ENCODE measurements at places on chromosomes 5 and 9. TPM values are rescaled to one million over a fixed set of nuclear protein-coding genes. Genes with fewer than 3 reads are reported as not detected.

GRCh38 chr5:74149395-74149794 is 491.1 kb downstream of the ENC1 start:
- H3K27ac ChIP-seq: no peak overlapping the region
- no peaks in the 10 kb centered on the region for H3K36me3 ChIP-seq
- H3K4me3 ChIP-seq: no peak overlapping the region

DNA sequence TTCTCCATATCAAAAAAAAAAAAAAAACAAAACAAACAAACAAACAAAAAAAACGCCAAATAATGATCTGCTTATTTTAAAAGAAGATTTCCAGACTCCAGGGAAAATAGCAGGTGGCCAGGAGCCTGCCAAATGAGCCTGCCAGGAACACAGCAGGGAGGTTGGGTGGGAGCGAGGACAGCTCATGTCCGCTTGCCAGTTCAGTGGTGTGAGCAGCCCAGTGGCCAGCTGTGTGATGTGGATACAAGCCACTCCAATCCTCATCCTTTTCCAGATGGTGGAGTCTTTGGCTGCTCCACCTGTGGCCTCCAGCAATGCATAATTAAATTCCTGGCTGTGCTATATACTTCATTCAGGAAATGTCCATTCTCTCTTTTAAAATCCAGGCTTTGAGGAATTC is 1025.1 kb upstream of the C9orf72 start:
- no peaks in the 10 kb centered on the region for H3K36me3 ChIP-seq
- H3K27ac ChIP-seq: no peak overlapping the region
- no peak overlapping the region for H3K4me3 ChIP-seq

DNA sequence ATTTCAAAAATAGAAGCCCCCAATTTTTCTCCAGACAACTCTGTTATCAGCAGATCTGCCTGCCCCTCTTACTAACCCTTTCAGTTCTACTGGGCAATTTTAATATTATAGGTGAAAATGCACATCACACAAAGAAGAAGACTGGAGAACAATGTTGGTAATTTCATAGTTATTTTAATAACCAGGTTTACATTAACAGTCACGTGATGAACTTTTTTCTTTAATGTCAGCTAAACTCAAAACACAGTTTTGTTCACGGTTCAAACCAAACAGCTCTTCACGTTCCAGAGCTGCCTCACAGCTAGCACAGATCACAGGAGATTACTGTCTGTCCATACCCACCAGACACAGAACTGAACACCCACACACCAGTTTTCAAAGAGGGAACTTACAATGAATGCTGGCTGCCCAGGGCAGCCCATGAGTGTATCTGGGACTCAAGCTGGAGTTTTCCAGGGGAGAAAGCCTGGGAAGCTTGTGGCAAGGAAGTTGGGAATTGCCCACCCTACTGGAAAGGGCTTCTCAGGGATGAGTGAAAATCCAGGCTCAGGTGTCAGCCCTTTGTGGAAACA is 119.1 kb downstream of the DPYSL3 start:
- H3K4me3 ChIP-seq: no peak overlapping the region
- H3K27me3 ChIP-seq: no peaks in the 10 kb centered on the region
- no peak for DNase-seq
- H3K27ac ChIP-seq: no peak overlapping the region
- no peaks in the 10 kb centered on the region for H3K4me1 ChIP-seq

GRCh38 chr5:81044868-81045267 is 84.7 kb downstream of the RASGRF2 start:
- H3K27me3 ChIP-seq: no peaks in the 10 kb centered on the region
- H3K27ac ChIP-seq: no peak overlapping the region
- no peak overlapping the region for H3K4me3 ChIP-seq
- no peaks in the 10 kb centered on the region for H3K4me1 ChIP-seq
- peaks cover 3% of the 10 kb centered on the region for H3K36me3 ChIP-seq

The IZUMO3 gene
- total RNA-seq: not detected

The RANBP3L gene
- not detected for total RNA-seq

DNA sequence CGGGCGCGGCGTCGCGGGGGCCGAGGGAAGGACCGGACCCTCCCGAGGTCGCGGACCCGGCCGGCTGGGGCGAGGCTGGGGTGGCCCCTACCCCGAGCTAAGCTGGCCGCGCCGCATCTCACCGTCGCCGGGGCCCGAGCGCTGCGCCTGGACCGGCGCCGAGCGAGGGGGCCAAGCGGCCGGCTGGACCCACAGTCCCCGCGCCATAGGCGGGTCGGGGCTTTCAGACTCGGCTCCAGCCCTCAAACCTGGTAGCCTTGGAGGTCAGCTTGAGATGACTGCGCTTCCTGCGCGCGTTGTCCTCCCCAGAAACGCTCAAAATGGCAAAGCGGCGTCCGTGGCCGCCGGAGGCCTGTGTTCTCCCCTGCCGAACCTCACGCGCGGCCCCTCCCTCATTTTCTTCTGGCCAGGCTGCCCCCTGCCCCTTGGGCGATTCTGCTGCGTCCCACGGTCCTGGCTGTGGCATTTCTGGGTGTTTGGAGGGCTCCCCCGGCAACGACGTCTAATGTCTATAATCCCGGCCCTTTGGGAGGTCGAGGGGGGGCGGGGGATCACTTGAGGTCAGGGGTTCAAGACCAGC is 8.7 kb upstream of the GRIN1 start:
- no peak for DNase-seq
- H3K27me3 ChIP-seq: peaks cover 5% of the 10 kb centered on the region
- H3K4me1 ChIP-seq: peaks cover 30% of the 10 kb centered on the region
- peak overlapping the region; percentile 86 for H3K27ac ChIP-seq

DNA sequence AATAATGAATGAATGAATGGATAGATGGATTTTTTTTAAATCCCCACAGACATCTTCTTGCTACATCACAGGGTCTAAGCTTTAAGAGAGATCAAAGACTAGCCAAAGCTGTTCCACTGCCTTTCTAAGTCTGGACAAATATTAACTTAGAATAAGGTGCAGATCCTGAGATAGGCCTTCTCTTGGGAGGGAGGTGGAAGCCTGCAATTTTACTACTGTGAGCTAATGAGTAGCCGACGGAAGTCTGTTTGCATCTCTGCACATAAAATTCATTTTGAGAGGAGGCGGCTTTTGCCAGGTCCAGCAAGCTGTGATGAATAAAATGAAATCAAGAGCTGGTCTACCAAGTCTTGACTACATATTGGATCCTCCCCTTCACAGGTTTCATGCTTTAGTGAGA is 484.9 kb downstream of the TMEM38B start:
- H3K4me3 ChIP-seq: no peak overlapping the region
- DNase-seq: no peak
- H3K4me1 ChIP-seq: no peaks in the 10 kb centered on the region
- H3K27me3 ChIP-seq: no peaks in the 10 kb centered on the region
- no peak overlapping the region for H3K27ac ChIP-seq

The PDE6A gene
- total RNA-seq: not detected

GRCh38 chr9:16154521-16155078 is 601.8 kb downstream of the CCDC171 start:
- DNase-seq: peak; percentile 25
- H3K27me3 ChIP-seq: peaks cover 6% of the 10 kb centered on the region
- H3K4me3 ChIP-seq: peak overlapping the region; percentile 16
- no peak overlapping the region for H3K27ac ChIP-seq
- peaks cover 6% of the 10 kb centered on the region for H3K4me1 ChIP-seq

GRCh38 chr5:146027751-146028150 is 77.6 kb downstream of the PLAC8L1 start:
- no peak for DNase-seq
- H3K27ac ChIP-seq: no peak overlapping the region
- no peaks in the 10 kb centered on the region for H3K36me3 ChIP-seq
- no peaks in the 10 kb centered on the region for H3K4me1 ChIP-seq
- H3K27me3 ChIP-seq: peaks cover 9% of the 10 kb centered on the region

GRCh38 chr9:35103660-35104191 is 795 bp upstream of the STOML2 start:
- H3K27ac ChIP-seq: peak overlapping the region; percentile 93
- H3K27me3 ChIP-seq: no peaks in the 10 kb centered on the region
- DNase-seq: no peak
- H3K4me1 ChIP-seq: peaks cover 42% of the 10 kb centered on the region
- H3K4me3 ChIP-seq: peak overlapping the region; percentile 98

The TMOD1 gene
- total RNA-seq: 0.35 TPM

The CATSPER3 gene
- total RNA-seq: 1.4 TPM

DNA sequence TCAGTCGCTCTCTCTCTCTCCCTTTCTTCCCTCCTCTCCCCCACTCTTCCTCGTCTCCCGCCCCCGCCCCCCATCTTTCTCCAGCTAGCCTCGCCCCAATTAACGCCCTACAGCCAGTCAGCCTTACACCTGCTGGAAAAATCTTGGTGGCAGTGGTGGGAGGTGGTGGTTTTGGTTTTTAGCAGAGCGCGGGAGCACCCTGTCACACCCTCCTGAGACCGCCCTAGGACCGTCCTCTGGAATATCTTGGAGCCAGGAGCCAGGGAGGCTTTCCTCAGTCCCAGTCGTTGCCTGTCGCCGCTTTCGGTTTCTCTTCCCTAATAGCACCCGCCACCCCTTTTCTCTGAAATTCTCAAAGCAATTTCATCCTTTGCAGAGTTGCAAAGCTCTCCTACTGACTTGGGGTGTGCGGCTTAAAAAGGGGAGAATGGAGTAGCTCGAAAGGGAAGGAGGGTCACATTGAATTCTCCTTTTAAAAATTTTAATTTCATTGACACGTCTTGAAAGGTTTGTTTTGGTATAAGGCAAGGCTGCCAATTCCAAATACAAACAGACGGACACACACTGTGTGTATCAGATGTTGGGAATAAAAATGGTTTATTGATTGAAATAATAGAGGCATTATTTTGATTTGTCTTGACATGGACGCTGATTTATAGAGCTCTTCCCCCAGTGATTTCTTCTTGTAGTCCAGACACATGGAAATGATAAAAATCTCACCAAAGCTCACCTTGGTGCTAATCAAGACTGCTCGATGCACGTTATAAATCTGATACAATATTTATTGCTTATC is 301.3 kb downstream of the PARP8 start:
- peaks cover 52% of the 10 kb centered on the region for H3K4me1 ChIP-seq
- H3K27me3 ChIP-seq: peaks cover 86% of the 10 kb centered on the region
- H3K36me3 ChIP-seq: peaks cover 4% of the 10 kb centered on the region
- H3K27ac ChIP-seq: no peak overlapping the region

GRCh38 chr5:169651526-169651925 is 14.5 kb downstream of the DOCK2 start:
- H3K27me3 ChIP-seq: no peaks in the 10 kb centered on the region
- H3K27ac ChIP-seq: peak overlapping the region; percentile 83
- peaks cover 99% of the 10 kb centered on the region for H3K4me1 ChIP-seq
- no peak for DNase-seq
- H3K36me3 ChIP-seq: peaks cover 79% of the 10 kb centered on the region
- peak overlapping the region; percentile 10 for H3K4me3 ChIP-seq

The RASA1 gene
- 20.6 TPM for total RNA-seq

GRCh38 chr5:927172-928015 is 34.7 kb downstream of the TRIP13 start:
- peaks cover 13% of the 10 kb centered on the region for H3K4me1 ChIP-seq
- H3K27me3 ChIP-seq: peaks cover 28% of the 10 kb centered on the region
- no peak for DNase-seq
- H3K4me3 ChIP-seq: no peak overlapping the region
- no peaks in the 10 kb centered on the region for H3K36me3 ChIP-seq
- no peak overlapping the region for H3K27ac ChIP-seq

DNA sequence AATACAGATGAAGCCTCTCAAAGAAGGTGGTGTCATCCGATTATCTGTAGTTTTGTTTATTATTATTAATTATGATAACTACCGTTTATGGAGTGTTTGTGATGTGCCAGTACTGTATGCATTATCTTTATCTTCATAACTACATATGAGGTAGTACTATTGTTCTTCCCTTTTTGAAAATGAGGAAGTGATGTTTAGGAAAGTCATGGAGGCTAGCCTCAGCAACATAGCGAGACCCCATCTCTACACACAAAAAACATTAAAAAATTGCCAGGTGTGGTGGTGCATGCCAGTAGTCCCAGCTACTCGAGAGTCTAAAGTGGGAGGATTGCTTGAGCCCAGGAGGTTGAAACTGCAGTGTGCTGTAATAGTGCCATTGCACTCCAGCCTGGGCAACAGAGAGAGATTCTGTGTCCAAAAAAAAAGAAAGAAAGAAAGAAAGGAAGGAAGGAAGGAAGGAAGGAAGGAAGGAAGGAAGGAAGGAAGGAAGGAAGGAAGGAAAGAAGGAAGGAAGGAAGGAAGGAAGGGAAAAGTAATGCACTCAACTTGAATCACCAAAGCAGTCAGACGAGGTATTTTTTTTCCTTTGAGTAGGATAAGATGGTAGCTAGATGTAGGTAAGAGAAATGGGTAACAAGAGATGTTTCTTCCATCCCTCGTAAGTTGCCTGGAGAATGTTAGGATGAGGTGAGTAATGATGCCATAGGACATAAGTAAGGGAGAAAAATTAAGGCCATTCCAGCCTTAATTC is 47.8 kb downstream of the PAM start:
- DNase-seq: no peak
- H3K36me3 ChIP-seq: no peaks in the 10 kb centered on the region
- no peaks in the 10 kb centered on the region for H3K27me3 ChIP-seq
